ENCODE measurements at places on chromosomes 3 and 15.
A peak's percentile ranks its signal among the peaks of the same experiment; 100 is the strongest.

- DNase-seq: no peak
These were observed 188.3 kb downstream of the RSL24D1 start for GRCh38 chr15:55008421-55008820.

DNA sequence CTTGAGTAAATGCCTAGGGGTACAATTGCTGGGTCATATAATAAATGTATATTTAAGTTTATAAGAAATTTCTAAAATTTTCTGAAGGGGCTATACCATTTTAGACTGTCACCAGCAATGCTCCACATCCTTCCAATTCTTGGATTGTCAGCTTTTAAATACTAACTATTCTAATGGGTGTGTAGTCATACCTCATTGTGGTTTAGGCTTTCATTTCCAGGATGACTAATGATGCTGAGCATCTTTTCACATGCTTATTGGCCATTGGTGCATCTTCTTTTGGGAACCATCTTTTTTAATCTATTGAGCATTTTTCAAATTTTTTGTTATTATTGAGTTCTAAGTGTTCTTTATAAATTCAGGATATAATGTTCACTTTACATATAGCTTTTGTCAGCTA lies 52.5 kb upstream of the CORO2B start:
- DNase-seq: peak; percentile 65

DNA sequence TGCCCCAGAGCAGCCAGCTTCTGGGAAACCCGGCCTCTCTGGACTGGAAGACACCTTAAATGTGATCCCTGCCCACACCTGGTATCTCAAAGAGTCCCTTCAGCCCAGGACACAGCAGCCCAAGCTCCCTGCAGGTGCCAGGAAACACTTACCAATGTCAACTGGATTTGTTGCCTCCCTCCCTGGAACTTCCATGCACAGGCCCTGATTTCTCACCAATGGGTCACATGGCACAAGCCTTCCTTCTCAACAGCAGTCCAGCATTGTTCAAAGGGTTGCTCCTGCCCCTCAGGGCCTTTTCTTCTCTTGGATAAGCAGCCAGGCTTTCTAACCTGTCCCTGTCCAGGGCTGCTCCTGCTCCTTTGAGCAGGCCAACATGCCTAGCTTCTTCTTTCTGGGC lies 31.6 kb downstream of the ANP32A start:
- DNase-seq: no peak

DNA sequence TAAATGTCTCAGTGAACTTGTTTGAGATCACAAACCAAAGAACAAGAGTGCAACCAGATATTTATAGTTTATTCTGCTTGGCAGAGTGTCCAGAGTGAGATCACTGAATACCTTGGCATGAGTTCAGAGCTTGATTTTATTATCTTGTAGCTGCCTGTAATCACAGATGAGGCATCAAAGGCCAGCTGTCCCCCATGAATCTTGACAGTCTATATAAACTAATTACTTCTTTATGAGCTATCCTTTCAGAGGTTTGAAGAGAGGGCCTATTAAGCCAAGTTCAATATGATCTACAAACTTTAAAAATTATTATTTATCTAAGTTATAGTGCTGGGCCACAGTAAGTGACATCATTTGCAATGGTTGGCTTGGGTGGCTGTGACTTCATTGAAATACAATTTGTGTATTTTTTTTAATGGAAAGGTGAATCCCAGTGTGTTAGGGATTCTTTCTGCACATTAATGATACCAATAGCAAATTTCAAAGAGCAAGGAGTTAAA lies 251.5 kb downstream of the CLSTN2 start:
- DNase-seq: peak; percentile 32

DNA sequence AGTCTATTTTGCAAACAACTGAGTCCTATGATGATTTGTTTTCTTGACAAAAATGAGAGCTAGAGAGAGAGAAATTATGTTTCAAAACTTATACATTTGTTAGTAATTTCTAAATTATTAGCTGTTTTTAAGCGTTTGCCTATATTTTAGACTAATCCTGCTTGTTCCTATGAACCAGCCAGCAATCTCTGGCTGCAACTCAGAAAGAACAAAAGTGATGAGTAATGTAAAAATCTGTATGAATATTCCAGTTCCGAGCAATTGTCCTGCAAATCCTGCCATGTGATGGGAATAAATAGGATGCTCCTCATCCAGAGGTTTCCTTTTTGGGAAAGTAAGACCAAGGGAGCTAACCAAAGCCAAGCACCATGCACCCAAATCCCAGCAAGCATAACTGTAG lies 228.3 kb upstream of the GBE1 start:
- DNase-seq: no peak

All from urothelium cell line (cell line).